ENCODE measurements at places on chromosomes 1 and 21.

DNA sequence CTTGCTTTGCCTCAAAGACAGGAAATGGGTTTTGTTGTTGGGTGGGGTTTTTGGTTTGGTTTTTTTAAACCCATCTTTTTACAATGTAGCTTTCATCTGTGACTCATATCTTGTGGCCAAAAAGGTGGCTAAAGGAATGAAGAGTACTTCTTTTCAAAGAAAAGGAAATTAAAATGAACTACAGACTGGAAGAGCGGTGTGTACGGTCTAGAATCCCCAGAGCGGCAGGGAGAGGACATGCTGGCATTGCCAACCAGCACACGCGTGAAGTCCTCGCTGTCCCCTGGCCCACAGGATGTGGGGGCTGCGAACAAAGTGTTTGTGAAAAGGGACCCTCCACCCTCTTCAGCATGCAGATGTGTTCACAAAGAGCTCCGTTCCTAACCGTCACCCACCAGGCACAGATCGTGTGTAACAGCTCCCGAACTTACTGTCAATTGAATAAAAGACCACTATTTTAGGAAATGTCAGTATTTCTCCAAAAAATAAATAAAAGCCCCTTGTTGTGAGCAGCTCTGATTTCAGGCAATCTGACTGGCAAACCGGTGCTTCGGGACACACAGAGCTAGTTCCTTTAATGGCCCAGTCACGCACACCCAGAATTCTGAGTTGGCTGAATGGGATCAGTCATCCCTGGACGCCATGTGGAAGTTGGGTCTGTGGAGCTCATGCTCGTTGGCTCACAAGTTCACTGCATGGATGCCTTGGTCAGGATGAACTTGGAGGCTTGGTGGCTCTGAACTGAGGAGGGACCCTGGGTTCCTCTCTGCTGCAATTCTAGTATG is 602.9 kb downstream of the NPHP4 start:
- no peak for DNase-seq

- DNase-seq = no peak
These were observed 82.7 kb downstream of the SIK1 start for GRCh38 chr21:43343992-43344886.

- DNase-seq = peak; percentile 70
These were observed 79.0 kb upstream of the NFASC start for GRCh38 chr1:204791453-204792353.

DNA sequence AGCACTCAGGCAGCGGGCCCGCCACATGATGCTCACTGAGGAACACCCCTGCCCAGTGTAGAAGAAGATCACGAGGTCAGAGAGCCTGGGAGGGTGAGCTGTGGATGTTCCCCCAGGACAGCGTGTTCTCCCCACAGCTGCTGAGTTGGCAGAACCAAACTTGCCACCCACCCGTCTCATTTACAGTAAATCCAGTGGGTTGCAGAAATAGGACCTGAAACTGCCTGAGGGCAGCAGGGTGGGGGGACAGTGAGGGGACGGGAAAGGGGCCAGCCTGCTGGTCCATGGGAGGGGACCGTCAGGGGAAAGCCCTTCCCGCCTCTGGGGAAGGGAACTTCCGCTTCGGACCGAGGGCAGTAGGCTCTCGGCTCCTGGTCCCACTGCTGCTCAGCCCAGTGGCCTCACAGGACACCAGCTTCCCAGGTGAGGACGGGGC is at the start of gene C1QB:
Gene C1QB, plus strand, starts transcription at position 356 of the 436 bp plus-strand sequence. CDS start 6,227 bp downstream, outside the sequence.
- no peak for DNase-seq

DNA sequence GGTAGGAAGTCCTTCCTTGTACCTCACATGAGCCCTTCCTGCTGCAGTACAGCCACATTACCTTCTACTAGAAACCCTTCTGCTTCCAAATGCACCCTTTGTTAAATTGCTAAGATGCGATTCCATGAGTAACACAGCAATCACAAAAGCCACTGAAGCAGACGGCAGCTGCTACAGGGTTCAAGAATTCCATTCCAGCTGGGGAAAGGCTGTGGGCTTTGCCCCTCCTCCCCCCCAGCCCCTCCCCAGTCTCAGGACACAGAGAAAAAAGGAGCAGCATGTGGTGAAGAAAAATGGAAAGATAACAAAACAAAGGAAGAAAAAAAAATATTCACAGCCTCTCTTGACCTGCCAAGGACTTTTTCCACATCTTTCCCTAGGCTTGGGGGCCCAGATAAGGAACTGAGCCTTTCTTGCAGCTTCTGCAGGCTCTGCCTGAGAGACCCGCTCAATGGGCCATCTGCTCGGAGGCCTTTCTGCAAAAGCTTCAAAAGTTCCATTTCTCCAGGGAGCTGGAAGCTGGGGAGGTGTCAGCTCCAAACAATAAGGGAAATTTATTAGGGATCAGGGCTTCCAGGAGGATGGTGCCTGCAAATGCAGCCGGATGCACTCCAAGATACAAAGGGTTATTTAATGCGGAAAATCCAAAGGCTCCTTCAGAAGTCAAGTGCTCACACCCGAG is 72.1 kb downstream of the SYT2 start:
- no peak for DNase-seq

GRCh38 chr21:28186604-28187003 is 806.1 kb downstream of the LTN1 start:
- no peak for DNase-seq
